ENCODE measurements at places on chromosomes 4 and X.

DNA sequence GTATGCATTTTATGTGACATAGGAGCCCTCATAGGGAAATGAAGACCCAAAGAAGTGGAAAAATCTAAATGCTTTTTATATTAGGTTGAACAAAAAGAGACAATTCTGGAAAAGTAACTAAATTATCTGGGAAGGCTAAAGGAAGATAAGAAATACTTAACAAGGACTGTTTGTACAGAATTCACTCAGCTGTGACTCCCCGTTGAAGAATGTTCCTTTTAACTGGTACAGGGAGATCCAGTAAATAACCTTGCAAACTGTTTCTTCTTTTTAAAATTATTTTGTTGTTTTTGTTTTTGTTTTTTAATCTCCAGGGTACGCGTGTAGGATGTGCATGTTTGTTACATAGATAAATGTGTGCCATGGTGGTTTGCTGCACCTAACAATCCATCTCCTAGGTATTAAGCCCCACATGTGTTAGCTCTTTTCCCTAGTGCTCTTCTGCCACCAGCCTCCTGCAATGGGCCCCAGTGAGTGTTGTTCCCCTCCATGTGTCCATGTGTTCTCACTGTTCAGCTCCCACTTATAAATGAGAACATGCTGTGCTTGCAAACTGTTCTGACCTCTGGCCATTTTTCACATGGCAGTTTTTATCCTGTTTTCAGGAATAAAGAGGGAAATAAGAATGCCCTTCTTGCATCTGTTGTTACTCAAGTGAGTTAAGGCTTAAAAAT lies 81.7 kb downstream of the PWWP3B start:
- H3K4me1 ChIP-seq, result no peaks in the 10 kb centered on the region
- no peak for ATAC-seq
- no peak overlapping the region for H3K4me3 ChIP-seq
- no peaks in the 10 kb centered on the region for H3K27me3 ChIP-seq
- no peak overlapping the region for H3K27ac ChIP-seq
- no peaks in the 10 kb centered on the region for H3K36me3 ChIP-seq

DNA sequence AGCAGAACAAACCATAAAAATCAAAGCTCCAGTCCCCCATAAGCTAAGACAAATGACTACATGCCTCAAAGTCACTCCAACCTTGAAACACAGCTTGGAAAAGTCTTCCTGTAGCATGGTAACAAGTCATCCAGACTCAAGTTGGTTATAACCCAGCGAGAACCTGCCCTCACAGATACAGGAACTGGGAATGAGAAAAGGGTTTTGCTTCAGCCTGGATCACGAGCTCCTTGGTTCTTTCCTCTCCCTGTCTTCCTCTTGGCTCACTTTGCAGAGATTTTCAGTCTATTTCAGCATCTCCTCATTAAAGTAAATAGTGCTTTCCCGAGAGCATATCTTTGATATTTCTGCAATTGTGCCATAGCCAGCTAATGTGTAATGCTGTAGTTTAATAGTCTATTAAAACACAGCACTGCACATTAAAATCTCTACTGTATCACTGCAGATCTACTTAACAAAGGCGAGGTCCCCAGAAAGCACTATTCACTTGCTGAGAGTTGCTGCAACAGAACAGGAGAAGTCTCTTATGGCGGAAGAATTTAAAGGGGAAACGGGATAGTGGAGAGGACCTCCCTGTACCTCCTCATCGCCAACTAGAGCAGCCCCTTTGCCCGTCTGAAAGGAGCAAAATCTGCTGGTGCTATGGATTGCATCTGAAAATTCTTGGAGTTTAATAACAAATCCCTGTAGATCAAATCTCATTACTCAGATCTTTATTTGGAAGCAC lies 249.3 kb upstream of the GATB start:
- no peak overlapping the region for H3K27ac ChIP-seq
- H3K27me3 ChIP-seq, result peaks cover 13% of the 10 kb centered on the region
- no peak for ATAC-seq
- H3K4me3 ChIP-seq, result no peak overlapping the region
- peaks cover 11% of the 10 kb centered on the region for H3K4me1 ChIP-seq
- H3K36me3 ChIP-seq, result no peaks in the 10 kb centered on the region

GRCh38 chr4:137203601-137204000 lies 328.7 kb downstream of the PCDH18 start:
- no peak overlapping the region for H3K4me3 ChIP-seq
- no peaks in the 10 kb centered on the region for H3K4me1 ChIP-seq
- no peaks in the 10 kb centered on the region for H3K27me3 ChIP-seq

DNA sequence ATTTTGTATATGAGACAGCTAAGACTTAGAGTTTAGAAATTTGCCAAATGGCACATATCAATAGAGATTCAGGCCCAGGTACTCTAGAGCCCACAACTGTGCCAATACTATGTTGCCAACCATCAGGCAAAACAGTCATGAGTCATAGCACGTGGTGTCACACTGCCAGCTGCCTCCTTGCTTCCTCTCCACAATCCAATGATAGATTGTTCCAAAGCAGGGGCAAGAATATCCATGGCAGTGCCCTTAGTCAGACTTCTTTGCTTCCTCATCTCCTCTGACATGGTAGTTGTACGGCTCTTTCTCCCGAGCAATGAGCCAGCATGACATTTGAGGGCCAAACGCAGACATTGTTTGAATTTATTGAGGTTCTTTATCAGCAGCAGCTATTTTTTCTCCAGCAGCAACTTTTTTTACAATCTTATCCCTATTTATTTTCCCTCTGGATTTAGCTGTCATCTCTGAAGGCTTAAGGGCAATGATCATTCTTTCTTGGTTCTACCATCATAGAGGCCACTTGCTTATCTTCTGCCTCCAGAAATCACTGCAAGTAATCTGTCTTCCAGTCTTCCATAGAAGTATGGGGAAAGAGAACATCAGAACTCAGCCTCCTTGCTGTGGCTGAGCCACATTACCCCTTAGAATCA lies 169.7 kb downstream of the COL4A6 start:
- ATAC-seq, result no peak
- H3K4me1 ChIP-seq, result no peaks in the 10 kb centered on the region
- H3K36me3 ChIP-seq, result no peaks in the 10 kb centered on the region
- no peaks in the 10 kb centered on the region for H3K27me3 ChIP-seq
- H3K4me3 ChIP-seq, result no peak overlapping the region
- H3K27ac ChIP-seq, result no peak overlapping the region

DNA sequence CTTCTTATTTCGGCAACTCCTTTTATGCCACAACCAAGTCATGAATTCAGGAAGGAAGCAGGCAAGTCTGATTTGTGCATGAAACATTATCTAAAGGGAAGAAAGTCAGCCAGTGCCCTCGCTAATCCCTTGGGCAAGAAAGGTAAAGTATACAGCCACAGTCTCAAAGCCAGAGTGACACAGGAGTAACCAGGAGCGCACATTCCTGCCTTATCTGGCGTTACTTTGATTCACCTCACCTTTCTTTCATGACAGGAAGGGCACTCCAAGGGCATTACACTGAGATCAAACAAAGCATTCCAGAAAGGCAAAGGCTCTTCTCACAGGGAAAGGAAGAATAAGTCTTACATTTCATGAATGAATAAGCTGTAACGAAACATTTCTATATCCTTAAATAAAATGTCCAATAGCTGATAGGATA lies 38.8 kb downstream of the FAT1 start:
- H3K36me3 ChIP-seq, result no peaks in the 10 kb centered on the region
- no peak overlapping the region for H3K27ac ChIP-seq
- ATAC-seq, result no peak
- H3K27me3 ChIP-seq, result no peaks in the 10 kb centered on the region
- no peak overlapping the region for H3K4me3 ChIP-seq
- H3K4me1 ChIP-seq, result no peaks in the 10 kb centered on the region

GRCh38 chr4:101127176-101127790 lies 220.0 kb downstream of the PPP3CA start:
- peaks cover 81% of the 10 kb centered on the region for H3K4me1 ChIP-seq
- H3K27ac ChIP-seq, result peak overlapping the region; percentile 48
- peaks cover 44% of the 10 kb centered on the region for H3K36me3 ChIP-seq
- no peaks in the 10 kb centered on the region for H3K27me3 ChIP-seq
- H3K4me3 ChIP-seq, result no peak overlapping the region

GRCh38 chr4:148831945-148832344 lies 389.7 kb upstream of the NR3C2 start:
- H3K4me3 ChIP-seq, result no peak overlapping the region
- H3K4me1 ChIP-seq, result peaks cover 22% of the 10 kb centered on the region
- H3K36me3 ChIP-seq, result no peaks in the 10 kb centered on the region
- H3K27me3 ChIP-seq, result no peaks in the 10 kb centered on the region
- ATAC-seq, result no peak

GRCh38 chr4:169014586-169014985 lies 4.5 kb upstream of the CBR4 start:
- peaks cover 1% of the 10 kb centered on the region for H3K4me1 ChIP-seq
- no peaks in the 10 kb centered on the region for H3K27me3 ChIP-seq
- H3K36me3 ChIP-seq, result no peaks in the 10 kb centered on the region
- H3K27ac ChIP-seq, result no peak overlapping the region

- H3K36me3 ChIP-seq, result peaks cover 6% of the 10 kb centered on the region
- H3K27ac ChIP-seq, result no peak overlapping the region
- ATAC-seq, result no peak
- H3K4me1 ChIP-seq, result no peaks in the 10 kb centered on the region
These were observed 90.4 kb upstream of the EOLA2 start for GRCh38 chrX:150028692-150029091.

DNA sequence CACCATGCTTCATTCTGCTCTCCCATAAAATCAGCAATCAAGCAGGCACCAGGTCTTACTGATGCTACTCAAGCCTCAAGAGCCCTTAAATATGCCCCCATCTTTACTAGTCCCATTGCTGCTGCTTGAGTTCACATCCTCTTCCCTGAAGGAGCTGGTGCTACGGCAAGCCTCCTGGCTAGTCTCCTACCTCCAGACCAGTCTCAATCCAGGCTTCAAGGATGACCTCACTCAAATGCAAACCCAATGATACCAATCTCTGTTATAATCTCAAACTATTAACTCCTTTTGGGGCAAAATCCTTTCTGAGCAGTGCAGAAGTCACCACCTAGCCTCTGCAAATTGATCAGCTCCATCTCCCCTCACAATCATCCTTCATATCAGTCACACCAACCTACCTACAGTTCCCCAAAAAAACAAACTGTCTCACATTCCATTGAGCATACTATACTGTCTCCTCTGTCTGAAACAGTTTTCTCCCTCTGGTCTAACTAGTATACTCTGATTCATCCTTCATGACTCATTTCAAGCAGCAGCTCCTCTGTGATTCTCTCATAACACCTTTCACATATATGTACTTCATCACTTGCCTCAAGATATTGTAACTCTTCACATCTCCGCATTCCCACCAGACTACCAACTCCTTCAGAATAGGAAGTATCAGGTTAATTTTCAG lies 30.0 kb downstream of the PAPSS1 start:
- H3K36me3 ChIP-seq, result peaks cover 33% of the 10 kb centered on the region
- no peaks in the 10 kb centered on the region for H3K27me3 ChIP-seq
- ATAC-seq, result no peak

DNA sequence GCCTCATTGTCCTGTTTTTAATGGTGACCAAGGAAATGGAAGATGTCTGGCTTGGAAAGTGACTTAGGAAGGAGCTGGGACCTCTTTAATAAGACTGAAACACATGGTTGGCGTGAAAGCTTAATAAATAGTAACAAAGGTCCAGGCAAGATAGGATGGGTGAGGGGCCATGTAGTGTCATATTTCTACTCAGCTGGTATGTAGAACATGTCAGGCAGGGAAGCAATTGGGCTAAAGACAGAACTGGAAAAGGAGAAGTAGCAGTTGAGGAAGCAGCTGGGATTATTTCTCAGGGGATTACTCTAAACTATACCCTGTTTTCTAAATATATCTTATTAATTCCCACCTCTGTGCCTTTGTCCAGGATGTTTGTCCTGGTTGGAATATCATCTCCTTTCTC lies 18.6 kb downstream of the ITGB1BP2 start:
- no peak for ATAC-seq
- no peak overlapping the region for H3K4me3 ChIP-seq
- peaks cover 3% of the 10 kb centered on the region for H3K4me1 ChIP-seq
- peaks cover 9% of the 10 kb centered on the region for H3K36me3 ChIP-seq

DNA sequence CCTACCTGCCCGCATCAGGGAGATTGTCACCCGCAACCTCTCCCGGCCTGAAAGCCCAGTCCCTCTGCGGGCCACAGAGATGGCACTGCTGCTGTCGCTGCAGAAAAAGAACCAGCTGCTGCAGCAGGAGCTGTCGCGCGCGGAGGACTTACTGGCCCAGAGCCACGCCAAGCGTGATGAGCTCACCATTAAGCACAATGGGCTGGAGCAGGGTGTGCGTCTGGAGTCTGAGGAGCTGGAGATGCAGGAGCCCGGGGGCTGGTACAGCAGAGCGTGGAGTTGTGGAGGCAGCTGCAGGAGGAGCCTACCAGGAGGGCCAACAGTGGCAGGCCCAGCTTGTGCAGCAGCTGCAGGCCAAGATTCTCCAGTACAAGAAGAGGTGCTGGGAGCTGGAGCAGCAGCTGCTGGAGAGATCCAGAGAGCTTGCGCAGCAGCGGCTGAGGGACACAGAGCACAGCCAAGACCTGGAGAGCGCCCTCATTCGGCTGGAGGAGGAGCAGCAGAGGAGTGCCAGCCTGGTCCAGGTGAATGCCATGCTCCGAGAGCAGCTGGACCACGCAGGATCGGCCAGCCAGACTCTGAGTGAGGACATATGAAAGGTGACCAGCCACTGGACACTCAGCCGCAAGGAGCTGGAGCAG lies 11.3 kb downstream of the SMIM10L2A start:
- no peak overlapping the region for H3K4me3 ChIP-seq
- ATAC-seq, result no peak
- H3K27ac ChIP-seq, result no peak overlapping the region
- no peaks in the 10 kb centered on the region for H3K4me1 ChIP-seq

GRCh38 chrX:2451501-2452316 lies 49.1 kb downstream of the DHRSX start:
- peak overlapping the region; percentile 34 for H3K27ac ChIP-seq
- peaks cover 33% of the 10 kb centered on the region for H3K4me1 ChIP-seq
- H3K4me3 ChIP-seq, result no peak overlapping the region
- H3K27me3 ChIP-seq, result no peaks in the 10 kb centered on the region
- peaks cover 47% of the 10 kb centered on the region for H3K36me3 ChIP-seq

DNA sequence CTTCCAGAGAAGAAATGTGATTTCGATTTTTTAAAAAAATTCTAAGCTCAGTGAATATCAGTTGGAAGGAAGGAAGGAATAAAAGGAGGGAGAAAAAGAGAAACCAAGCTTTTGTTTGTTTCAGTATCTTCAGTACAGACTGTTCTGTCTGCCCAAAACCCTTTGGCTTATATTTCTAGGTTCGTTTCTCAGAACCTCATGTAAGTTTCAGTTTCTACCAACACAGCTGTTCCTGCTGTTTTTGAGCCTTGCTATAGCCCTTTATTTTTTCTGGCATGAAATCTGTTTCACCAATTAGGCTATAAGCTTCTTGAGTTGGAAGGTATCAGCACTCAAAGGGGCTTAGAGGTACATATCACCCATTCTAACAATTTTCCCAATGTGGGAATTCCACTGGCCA lies 157.9 kb downstream of the GBA3 start:
- no peak overlapping the region for H3K27ac ChIP-seq
- no peaks in the 10 kb centered on the region for H3K4me1 ChIP-seq
- H3K27me3 ChIP-seq, result no peaks in the 10 kb centered on the region
- no peaks in the 10 kb centered on the region for H3K36me3 ChIP-seq

GRCh38 chr4:8028884-8029568 lies 89.4 kb upstream of the AFAP1 start:
- H3K4me1 ChIP-seq, result no peaks in the 10 kb centered on the region
- H3K4me3 ChIP-seq, result no peak overlapping the region
- peaks cover 13% of the 10 kb centered on the region for H3K27me3 ChIP-seq
- no peak for ATAC-seq
- peaks cover 30% of the 10 kb centered on the region for H3K36me3 ChIP-seq
